ENCODE measurements at places on chromosomes 2 and 18.

DNA sequence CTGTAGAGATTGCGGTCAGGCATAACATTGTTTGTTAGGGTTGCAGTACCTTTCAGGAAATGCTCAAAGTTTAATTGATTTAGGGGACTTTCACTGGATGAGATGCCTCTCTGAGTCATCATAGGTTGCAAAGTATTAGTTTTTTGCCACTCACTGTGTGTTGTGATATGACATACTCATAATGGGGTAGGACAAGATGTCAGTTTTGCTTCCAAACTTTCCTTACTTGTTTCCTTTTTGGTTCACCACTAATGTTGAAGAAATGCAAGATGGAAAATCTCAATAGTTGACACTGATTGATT is 35.0 kb upstream of the PTH2R start:
- no peak for DNase-seq

GRCh38 chr2:60527762-60528161 is 25.7 kb downstream of the BCL11A start:
- DNase-seq, result no peak

- no peak for DNase-seq
Observed at GRCh38 chr2:54859416-54859815, 136.0 kb downstream of the EML6 start.

- no peak for DNase-seq
Observed at GRCh38 chr2:224608104-224608503, 22.9 kb upstream of the CUL3 start.

DNA sequence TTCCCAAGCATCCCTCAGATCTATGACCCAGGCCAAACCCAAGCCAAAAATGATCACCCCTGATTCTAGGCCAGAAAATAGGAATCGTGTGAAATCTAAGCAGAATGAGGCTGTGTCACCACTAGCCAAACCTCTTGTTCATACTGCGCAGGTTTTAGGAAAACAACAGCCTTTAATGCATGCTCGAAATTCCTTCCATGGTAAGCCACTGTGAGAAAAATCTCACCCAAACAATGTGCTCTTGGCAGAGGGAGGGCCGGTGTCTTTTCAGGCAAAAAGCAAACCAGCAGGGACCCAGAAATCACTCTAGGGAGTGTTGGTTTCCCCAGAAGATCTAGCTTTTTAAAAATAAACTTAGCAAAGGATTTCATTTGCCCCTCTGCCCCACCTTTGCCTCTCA is 71.2 kb upstream of the FOSL2 start:
- DNase-seq, result no peak

Measured in midbrain (tissue), 1 donor.